ENCODE measurements at places on chromosomes 3 and 15. TPM values are rescaled to one million over a fixed set of nuclear protein-coding genes. Genes with fewer than 3 reads are reported as not detected.

Gene GALK2
- polyA plus RNA-seq, result 18.2 TPM

Gene C3orf22
- polyA plus RNA-seq, result not detected

Gene CADM2
- polyA plus RNA-seq, result not detected

DNA sequence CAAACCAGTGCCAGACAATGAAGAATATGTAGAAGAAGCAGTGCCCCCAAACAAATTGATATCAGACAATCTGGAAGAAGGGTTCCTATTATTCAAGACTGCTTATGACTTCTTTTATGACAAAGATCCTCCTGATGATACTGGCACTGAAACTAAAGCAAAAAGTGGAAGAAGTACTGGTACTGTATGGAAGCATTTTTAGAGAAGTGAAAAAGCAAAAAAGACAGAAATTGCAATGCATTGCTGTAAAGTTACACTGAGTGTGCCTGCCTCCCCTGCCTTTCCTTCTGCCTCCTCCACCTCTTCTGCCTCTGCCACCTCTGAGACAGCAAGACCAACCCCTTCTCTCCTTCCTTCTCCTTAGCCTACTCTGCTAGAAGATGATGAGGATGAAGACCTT is 167.6 kb downstream of the PLCL2 start:
- no peaks in the 10 kb centered on the region for H3K27me3 ChIP-seq
- peaks cover 8% of the 10 kb centered on the region for H3K36me3 ChIP-seq
- DNase-seq, result no peak
- H3K27ac ChIP-seq, result no peak overlapping the region

DNA sequence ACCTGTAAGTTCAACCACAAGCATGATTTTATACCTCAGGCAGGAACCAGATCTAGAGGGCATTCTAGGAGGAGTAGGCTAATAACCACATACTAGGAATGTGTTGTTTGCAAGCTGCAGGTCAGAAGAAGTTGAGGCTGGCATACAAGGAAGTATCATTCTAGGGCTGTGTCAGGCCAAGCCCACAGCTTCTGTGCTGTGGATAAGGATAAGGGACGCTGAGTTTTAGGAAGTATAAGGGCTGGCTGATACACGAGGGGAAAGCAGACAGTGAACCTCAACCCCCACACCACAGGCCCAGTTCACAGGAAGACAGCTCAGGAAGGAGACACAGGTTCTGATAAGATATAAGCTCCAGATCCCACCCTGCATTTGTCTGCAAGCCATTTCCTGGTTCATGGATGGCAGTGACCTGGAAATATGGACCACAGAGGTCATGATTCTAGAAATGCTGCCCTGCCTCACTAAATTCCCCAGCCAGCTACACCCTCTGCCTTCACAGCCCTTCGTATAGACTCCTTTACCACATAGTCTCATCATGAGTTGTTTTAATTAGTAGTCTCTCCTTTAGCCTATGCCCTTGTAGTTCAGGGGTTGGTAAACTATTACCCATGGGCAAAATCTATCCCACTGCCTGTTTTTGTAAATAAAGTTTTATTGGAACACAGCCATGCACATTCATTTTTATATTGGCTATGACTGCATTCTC is 260.7 kb downstream of the OPA1 start:
- H3K27me3 ChIP-seq, result no peaks in the 10 kb centered on the region
- no peaks in the 10 kb centered on the region for H3K36me3 ChIP-seq
- no peak overlapping the region for H3K4me3 ChIP-seq
- no peak overlapping the region for H3K27ac ChIP-seq

Gene LARP6
- 13.1 TPM for polyA plus RNA-seq

DNA sequence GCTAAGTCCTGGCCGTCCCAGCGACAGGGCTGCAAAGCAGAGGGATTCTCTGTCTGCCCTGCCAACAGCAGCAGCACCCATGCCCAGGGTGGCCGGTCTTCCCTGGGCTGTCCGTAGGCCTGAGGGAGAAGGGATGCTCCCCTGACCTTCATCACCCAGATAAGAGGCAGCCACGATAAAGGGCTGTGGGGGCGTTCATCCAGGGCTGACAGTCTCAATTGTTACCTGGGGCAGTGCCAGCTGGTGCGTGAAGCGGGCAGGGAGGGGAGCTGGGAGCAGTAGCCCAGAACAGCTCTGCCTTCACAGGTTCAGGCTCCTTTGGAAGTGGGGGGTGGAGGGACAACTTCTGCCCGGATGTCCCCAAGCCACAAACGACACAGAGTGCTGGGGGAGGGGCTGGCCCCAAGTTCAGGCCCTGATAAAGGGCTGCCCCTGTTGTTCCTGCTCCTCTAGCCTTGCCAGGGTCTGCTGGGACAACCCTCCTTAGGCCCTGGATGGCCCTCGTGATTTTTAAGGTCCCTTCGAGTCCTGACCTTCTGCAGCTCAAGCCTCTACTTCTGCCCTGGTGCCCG is 94.7 kb downstream of the RAB11A start:
- no peak for DNase-seq
- no peaks in the 10 kb centered on the region for H3K36me3 ChIP-seq
- H3K27ac ChIP-seq, result no peak overlapping the region
- no peaks in the 10 kb centered on the region for H3K27me3 ChIP-seq

Gene SPATA12
- 0.32 TPM for polyA plus RNA-seq

GRCh38 chr15:57158997-57159668 is 217.2 kb upstream of the CGNL1 start:
- H3K4me3 ChIP-seq, result no peak overlapping the region
- H3K27ac ChIP-seq, result no peak overlapping the region
- H3K27me3 ChIP-seq, result no peaks in the 10 kb centered on the region
- H3K4me1 ChIP-seq, result no peaks in the 10 kb centered on the region

Gene ZNF385D
- not detected for polyA plus RNA-seq

DNA sequence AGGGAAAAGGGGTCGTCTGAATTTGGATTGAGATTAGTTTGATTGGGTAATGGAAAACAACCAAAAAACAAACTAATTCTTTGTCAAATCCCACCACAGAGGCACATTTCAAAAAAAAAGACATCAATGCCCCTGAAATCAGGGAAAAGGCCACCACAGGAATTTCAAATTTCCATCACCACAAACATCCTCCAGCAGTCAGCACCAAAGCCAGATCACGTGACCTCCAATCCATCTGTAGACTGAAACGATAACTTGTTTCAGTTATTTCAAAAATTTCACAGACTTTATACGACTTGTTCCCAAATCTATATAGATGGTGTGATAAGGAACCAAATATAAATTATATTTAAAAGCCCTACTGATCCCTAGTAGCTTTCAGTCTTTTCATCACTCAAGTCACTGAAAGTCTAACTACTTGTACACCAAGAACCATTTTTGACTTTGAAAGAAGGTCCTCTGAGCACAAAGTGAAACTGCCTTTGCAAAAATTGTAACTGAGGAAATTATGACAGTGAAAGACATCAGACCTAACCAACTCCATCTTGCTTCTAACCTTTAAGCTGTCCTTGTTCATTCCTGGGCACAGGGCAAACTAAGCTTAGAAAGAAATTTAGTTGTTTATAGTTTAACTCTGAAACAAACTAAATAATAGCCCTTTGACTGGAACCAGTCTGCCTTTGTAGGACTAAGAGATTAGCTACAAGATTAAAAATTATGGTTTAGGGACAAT is 48.1 kb upstream of the PLCL2 start:
- no peak overlapping the region for H3K27ac ChIP-seq
- DNase-seq, result no peak
- no peak overlapping the region for H3K4me3 ChIP-seq
- H3K4me1 ChIP-seq, result peaks cover 28% of the 10 kb centered on the region
- no peaks in the 10 kb centered on the region for H3K27me3 ChIP-seq
- no peaks in the 10 kb centered on the region for H3K36me3 ChIP-seq

- no peak overlapping the region for H3K4me3 ChIP-seq
- no peaks in the 10 kb centered on the region for H3K4me1 ChIP-seq
- no peaks in the 10 kb centered on the region for H3K36me3 ChIP-seq
- H3K27ac ChIP-seq, result no peak overlapping the region
Observed at GRCh38 chr3:177371888-177372287, 174.6 kb upstream of the TBL1XR1 start.

Gene COL8A1
- polyA plus RNA-seq, result 0.17 TPM

GRCh38 chr3:190552969-190553759 is 39.3 kb downstream of the IL1RAP start:
- H3K36me3 ChIP-seq, result no peaks in the 10 kb centered on the region
- H3K27me3 ChIP-seq, result no peaks in the 10 kb centered on the region
- no peak for DNase-seq
- H3K4me1 ChIP-seq, result no peaks in the 10 kb centered on the region

DNA sequence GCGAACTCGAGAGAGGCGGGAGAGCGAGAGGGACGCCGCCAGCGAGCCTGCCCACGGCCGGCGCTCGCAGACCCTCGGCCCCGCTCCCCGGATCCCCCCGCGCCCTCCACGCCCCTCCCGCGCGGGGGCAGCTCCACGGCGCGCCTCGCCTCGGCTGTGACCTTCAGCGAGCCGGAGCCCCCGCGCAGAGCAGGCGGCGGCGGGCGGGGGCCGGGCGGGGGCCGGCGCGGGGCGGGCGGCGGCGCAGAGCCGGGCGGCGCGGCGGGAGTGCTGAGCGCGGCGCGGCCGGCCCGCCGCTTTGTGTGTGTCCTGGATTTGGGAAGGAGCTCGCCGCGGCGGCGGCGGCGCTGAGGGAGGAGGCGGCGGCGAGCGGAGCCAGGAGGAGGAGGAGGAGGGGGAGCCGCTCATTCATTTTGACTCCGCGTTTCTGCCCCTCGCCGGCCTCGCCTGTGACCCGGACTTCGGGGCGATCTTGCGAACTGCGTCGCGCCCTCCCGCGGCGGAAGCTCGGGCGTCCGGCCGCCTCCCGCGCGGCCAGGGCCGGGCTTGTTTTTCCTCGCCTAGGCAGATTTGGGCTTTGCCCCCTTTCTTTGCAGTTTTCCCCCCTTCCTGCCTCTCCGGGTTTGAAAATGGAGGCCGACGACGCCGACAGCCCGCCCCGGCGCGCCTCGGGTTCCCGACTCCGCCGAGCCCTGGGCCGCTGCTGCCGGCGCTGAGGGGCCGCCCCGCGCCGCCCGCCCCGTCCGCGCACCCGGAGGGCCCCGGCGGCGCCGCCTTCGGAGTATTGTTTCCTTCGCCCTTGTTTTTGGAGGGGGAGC is 524 bp downstream of the IGF1R start:
- no peak overlapping the region for H3K27ac ChIP-seq
- no peaks in the 10 kb centered on the region for H3K36me3 ChIP-seq
- no peak for DNase-seq
- H3K4me1 ChIP-seq, result no peaks in the 10 kb centered on the region

DNA sequence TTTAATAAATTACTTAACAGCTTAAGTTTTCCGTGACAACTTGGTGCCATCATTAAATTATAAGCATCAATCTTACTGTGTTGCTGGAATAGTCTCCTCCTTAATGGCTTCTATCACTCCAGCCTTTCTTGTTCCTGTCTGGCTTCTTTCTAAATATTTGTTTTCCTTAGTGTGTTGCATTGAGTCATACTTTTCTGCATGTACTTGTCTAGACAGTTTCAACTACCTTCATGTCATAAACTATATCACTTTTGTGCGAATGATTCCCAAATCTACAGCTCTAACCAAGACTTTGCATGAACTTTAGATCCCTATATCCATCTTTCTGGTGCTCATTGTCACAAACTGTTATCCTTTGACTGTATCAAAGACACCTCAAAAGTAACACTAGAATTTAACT is 78.4 kb downstream of the AKAP13 start:
- DNase-seq, result no peak
- H3K27me3 ChIP-seq, result no peaks in the 10 kb centered on the region
- no peak overlapping the region for H3K27ac ChIP-seq
- H3K4me1 ChIP-seq, result peaks cover 34% of the 10 kb centered on the region

DNA sequence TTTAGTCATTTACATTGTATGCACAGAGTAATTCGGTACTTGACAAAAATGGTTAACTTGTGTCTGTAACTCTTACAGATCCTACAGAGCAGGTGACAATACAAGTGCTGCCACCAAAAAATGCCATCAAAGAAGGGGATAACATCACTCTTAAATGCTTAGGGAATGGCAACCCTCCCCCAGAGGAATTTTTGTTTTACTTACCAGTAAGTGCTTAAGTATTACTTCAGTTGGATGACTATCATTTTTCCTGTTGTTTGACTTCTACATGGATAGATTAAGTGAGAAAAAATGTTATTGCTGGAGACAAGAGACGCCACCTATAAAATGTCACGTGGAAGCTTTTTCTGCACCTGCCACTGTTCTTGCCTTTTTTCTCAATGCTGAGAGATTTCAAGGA is 173.2 kb downstream of the ALCAM start:
- no peak overlapping the region for H3K27ac ChIP-seq
- no peak overlapping the region for H3K4me3 ChIP-seq

Gene TEX55
- polyA plus RNA-seq, result not detected

- H3K27ac ChIP-seq, result no peak overlapping the region
- no peak overlapping the region for H3K4me3 ChIP-seq
- 0 out of 2 replicates have a peak, but pooled peaks cover 3% of the 10 kb centered on the region for H3K4me1 ChIP-seq
Observed at GRCh38 chr3:129059311-129059958, 1.1 kb upstream of the GP9 start.

- H3K4me3 ChIP-seq, result no peak overlapping the region
- no peaks in the 10 kb centered on the region for H3K27me3 ChIP-seq
- DNase-seq, result no peak
- H3K36me3 ChIP-seq, result no peaks in the 10 kb centered on the region
Observed at GRCh38 chr3:110886222-110886893, 185.3 kb upstream of the NECTIN3 start.

GRCh38 chr3:16869261-16870005 is 15.3 kb upstream of the PLCL2 start:
- H3K36me3 ChIP-seq, result no peaks in the 10 kb centered on the region
- no peaks in the 10 kb centered on the region for H3K27me3 ChIP-seq
- no peaks in the 10 kb centered on the region for H3K4me1 ChIP-seq
- no peak for DNase-seq
- H3K4me3 ChIP-seq, result no peak overlapping the region

GRCh38 chr3:104873331-104873730 is 493.4 kb upstream of the ALCAM start:
- H3K36me3 ChIP-seq, result no peaks in the 10 kb centered on the region
- H3K4me1 ChIP-seq, result no peaks in the 10 kb centered on the region
- H3K27me3 ChIP-seq, result no peaks in the 10 kb centered on the region
- H3K4me3 ChIP-seq, result no peak overlapping the region
- H3K27ac ChIP-seq, result no peak overlapping the region

- DNase-seq, result no peak
- H3K4me3 ChIP-seq, result no peak overlapping the region
- H3K4me1 ChIP-seq, result no peaks in the 10 kb centered on the region
- 0 out of 2 replicates have a peak, but pooled peaks cover 3% of the 10 kb centered on the region for H3K36me3 ChIP-seq
- H3K27me3 ChIP-seq, result no peaks in the 10 kb centered on the region
Observed at GRCh38 chr15:49297584-49297983, 125.5 kb upstream of the FGF7 start.

GRCh38 chr15:66570327-66570726 is 4.5 kb upstream of the LCTL start:
- H3K4me1 ChIP-seq, result 0 out of 2 replicates have a peak, but pooled peaks cover 4% of the 10 kb centered on the region
- H3K36me3 ChIP-seq, result no peaks in the 10 kb centered on the region
- DNase-seq, result no peak
- H3K4me3 ChIP-seq, result no peak overlapping the region

Gene ABHD6
- polyA plus RNA-seq, result 7.0 TPM

Gene LRRN1
- polyA plus RNA-seq, result 0.04 TPM

GRCh38 chr15:63284335-63284734 is 6.9 kb downstream of the APH1B start:
- DNase-seq, result no peak
- no peaks in the 10 kb centered on the region for H3K4me1 ChIP-seq
- H3K27ac ChIP-seq, result no peak overlapping the region
- no peaks in the 10 kb centered on the region for H3K27me3 ChIP-seq
- no peak overlapping the region for H3K4me3 ChIP-seq

- H3K27me3 ChIP-seq, result no peaks in the 10 kb centered on the region
- H3K4me3 ChIP-seq, result no peak overlapping the region
- H3K36me3 ChIP-seq, result no peaks in the 10 kb centered on the region
Observed at GRCh38 chr3:177824841-177825240, 627.6 kb upstream of the TBL1XR1 start.

Data from GM12878 (cell line).